ENCODE measurements at places on chromosomes 11 and 22.

DNA sequence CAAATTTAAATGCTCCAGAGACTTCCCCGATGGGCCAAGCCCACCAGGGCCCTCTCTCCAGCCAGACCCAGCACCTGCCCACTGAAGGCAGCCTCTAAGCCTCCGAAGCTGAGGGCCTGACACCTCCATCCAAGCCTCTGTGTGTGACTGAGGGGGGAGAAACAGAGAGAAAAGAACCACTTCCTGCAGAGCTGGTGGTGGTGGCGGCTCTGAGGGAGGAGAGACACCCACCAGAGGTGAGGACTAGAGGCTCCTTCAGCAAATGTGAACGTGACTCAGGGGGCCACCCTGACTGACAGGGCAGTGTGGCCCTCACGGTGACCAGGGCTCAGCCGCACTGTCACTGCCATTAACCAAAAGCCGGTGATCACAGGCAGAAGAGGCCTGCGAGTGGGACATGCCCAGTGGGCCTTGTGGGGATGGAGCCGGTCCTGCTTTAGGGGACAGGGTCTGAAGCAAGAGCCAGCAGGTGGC lies 31.0 kb upstream of the CD5 start:
- no peak for DNase-seq

GRCh38 chr22:17949642-17950473 lies 74.5 kb downstream of the MICAL3 start:
- DNase-seq, result no peak

DNA sequence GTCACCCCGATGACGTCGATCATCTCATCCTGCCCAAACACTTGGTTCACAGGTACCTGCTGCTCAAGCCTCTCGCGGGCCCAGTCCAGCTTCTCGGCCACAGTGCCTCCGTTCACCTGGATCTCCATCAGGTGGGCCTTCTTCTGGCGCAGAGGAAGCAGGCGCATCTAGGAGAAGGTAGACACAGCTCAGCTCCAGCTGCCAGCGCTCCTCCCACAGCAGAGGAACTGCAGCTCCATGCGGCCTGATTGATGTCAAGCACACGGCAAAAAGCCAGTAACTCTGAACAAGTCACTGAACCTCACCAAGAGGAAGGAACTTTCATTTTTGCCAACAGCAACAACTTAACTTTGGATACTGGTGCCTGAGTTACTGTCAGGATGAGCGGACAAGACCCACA lies 4.0 kb downstream of the RPL3 start:
- DNase-seq, result no peak

DNA sequence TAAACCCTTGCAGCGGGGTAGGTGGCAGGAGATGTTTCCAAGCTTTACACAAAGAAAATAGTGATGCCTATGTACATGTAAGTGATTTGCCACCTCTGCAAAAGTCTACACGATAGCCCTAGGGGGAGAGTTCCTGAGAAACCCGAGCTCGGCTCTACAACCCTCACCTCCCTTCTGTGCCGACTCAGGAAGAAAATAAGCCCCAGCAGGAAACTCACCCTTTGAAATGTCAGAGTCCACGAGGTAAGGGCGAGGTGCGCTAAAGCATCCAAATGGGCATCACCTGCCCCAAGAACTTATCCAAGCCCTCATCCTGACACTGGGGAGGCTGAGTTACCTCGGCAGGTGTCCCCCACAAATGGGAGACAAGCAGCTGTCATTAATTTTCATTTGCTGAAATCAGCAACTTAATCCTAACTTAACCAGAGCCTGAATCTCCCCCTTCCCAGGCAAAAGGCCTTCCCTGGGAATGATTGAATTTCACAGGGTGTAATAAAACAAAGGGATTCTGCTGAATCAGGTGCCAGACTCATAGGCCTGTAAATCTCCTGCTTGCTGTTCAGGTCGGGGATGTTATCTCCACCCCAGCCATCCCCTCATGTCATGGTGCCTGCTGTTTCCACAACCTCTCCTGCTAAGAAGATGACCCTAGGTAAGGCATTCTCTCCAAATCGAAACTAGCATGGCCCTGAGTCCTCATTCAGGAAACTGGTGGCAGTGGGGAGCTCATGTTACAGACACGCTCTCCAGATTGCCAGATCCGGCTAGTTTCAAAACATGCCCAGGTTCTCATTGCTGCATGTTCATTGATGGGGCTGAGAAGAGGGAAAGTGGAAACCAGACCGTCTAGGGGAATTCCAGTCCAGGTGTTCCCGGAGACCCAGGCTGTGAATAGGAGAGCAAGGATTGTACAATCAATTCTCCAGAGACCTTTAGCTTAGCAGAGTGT lies 105.3 kb upstream of the KIRREL3 start:
- DNase-seq, result no peak

- DNase-seq, result no peak
These were observed 14.6 kb downstream of the SLC43A1 start for GRCh38 chr11:57500926-57501325.

GRCh38 chr22:48368975-48369525 lies 1458.6 kb downstream of the BRD1 start:
- peak; percentile 57 for DNase-seq

GRCh38 chr22:40768206-40768605 lies 50.9 kb downstream of the SLC25A17 start:
- no peak for DNase-seq

- DNase-seq, result no peak
These were observed 106.2 kb downstream of the RAB38 start for GRCh38 chr11:88068848-88069554.

- no peak for DNase-seq
These were observed 30.4 kb downstream of the RTN4R start for GRCh38 chr22:20237480-20238440.

DNA sequence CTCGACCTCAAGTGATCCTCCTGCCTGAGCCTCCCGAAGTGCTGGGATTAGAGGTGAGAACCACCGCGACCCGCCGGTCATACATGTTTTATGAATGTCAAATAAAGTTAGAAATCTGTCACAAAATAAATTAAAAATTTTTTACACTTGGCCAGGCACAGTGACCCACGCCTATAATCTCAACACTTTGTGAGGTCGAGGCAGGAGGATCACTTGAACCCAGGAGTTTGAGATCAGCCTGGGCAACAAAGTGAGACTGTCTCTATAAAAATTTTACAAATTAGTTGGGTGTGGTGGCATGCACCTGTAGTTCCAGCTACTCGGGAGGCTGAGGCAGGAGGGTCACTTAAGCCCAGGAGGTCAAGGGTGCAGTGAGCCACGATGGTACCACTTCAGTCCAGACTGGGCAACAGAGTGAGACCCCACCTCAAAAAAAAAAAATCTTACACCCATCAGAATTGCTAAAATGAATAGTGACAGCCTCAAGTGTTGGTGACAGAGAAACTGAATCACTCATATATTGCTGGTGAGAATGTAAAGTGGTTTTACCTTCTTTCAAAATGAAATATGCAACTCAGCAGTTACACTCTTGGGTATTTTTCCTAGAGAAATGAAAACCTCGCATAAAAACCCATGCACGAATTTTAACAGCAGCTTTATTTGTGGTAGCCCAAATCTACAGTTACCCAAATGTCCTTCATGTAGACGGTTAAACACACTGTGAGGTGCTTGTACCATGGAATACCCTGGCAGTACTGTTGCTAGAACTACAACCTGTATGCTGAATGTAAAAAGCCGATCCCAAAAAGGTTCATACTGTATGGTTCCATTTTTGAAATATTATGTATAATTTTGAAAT lies 55.4 kb downstream of the MED15 start:
- DNase-seq, result no peak

DNA sequence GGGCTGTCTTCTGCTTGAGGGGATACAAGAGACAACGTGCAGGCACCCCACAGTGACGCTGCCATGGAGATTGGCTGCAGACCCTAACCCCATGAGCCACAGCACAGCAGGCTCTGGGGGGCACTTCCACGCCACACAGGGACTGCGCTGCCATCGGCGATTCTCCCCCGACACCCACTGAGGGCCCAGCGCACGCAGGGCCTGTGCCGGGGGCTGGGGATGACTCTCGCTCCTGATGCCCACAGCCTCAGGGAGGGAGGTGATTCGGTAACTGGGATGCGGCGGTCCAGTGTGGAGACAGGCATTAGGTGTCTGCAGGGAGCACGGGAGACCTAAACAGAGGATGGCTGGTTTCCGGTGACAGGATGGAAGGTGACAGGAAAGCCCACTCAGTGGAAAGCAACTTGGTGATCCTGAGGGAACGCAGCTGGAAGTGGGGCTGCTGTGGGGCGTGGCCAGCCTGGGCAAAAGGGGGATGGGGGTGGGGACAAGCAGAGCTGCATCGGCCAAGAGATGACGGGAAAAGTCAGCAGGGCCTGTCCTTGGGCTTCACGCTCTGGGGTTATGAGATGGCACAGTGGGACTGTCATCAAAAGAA lies 37.7 kb downstream of the EFCAB6 start:
- no peak for DNase-seq

GRCh38 chr11:44989831-44990566 lies 39.3 kb upstream of the TP53I11 start:
- peak; percentile 83 for DNase-seq

DNA sequence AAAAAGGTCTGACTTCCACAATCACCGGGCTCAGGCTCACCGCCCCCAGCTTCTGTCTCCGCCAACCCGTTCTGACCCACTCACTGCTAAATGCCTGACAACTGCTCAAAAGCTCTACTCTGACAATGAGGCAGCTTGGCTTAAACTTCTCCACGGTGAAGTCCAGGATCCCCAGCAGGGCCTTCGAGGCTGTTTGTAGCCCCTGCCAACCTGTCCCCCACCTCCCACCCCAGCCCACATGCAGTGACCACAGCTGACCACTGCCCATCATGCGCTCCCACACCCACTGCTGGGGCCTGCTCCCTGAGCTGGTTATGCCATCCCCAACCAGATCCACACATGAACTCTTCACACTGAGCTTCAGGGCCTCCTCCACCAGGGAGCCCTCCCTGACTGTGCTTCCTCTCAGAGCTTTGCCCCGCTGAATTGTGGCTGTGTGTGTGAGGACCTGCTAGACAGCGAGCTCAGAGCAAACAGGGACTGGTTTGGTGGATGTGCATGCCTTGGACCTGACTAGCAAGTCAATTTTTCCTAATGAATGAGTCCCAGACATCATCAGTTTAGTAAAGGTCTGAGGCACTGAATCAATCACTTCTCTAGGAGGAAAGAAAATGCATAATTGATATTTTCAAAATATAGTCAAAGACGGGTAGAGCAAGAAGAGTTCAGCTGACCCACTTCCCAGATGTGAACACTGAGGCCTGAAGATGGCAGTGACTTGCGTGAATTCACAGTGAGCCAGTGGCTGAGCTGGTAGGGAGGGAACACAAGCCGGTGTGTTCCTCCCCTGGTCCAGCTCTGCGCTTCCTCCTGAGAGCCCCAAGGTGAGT lies 7.7 kb downstream of the LRRC32 start:
- peak; percentile 66 for DNase-seq
